ENCODE measurements at places on chromosomes 1 and 21.

DNA sequence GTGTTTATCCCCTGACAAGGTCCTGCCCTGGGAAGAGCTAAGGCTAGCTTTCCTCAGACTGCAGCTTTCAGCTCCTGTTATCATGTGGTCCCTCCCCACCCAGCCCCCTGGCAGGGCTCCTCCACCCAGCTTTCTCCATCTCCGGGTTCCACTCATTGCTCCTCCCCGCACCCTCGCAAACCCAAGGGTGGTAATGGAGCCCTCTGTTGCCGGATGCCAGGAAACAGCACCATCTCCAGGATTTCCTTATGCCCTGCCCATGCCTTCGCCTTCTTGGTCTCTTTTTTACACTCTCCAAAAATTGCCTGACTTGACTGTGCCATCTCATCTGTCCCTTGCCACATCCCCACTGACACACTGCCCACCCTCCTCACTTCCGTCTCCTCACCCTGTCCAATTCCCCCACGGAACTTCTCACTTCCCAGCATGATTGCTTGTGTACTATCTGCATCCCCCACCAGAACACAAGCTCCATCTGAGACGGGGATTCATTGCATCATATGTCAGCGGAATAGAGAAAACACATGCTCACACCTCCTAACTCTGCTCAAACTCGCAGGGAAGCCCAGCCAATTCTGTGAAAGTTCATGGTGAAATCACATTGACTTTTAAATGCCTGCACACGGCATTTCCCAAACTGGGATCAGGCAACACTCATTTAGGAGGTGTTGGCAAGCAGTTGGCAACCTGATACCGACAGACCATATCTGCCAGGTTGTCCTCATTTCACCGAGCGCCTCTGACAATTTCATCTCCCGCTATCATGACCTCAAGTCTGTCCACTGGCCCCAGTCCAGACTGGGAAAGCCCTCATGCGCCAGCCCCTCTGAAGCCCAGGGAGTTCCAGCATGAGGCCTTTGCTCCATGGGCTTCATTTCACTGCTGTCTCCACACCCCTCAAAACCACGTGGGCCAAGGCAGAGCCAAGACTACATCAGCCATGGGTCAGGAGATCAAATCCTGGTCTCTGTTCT lies 201.1 kb downstream of the MATN1 start:
- no peak for DNase-seq

GRCh38 chr1:162214202-162214601 lies 144.7 kb downstream of the NOS1AP start:
- no peak for DNase-seq

- no peak for DNase-seq
Observed at GRCh38 chr1:113872219-113872935, 865 bp upstream of the PTPN22 start.

DNA sequence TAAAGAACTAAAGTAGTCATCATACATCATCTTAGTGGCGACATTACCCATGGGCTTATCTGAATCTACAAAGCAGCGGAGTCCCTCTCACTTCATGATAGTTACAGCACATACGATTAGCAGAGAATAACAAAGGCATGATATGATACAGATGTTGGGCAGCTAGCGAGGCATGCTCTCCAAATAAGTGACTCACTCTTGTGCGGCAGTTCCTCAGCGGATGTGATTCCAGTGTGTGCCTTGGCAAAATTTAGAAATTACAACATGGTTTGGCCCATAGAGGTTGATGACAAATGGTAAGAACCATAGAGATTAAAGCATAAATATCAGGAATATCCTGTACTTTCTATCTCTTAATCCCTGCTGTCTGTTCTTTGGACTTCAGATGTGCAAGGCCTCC lies 48.1 kb upstream of the PAXBP1 start:
- no peak for DNase-seq

- no peak for DNase-seq
Observed at GRCh38 chr1:33334081-33334552, 13.2 kb upstream of the A3GALT2 start.

GRCh38 chr1:178010674-178011464 lies 41.0 kb upstream of the SEC16B start:
- DNase-seq: no peak

- no peak for DNase-seq
Observed at GRCh38 chr1:78843111-78843510, 163.4 kb downstream of the ADGRL4 start.

DNA sequence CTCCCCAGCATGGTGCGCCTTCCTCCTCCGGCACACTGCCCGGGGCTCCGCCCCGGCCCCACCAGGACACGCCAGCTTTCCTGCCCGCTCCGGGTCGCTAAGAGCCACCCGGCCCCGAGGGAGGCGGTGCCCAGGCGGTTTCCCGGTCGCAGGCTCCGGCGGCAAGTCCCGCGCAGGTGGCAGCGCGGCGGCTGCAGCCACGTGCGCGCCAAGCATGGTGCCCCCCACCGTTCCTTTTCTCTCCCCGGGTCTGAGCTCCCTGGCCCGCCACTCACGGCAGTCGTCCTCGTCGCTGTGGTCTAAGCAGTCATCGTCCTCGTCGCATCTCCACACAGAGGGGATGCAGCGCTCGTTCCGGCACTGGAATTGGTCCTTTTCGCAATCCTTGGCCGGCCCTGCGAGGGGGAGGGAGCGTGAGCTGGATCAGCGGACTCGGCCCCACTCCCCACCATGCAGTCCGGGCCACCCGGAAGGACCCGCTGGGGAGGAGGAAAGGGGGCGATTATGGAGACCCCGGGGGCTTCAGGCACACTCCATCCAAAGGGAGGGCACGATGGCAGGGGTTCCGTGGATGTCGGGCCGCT lies 1.2 kb downstream of the LRP8 start:
- DNase-seq: peak; percentile 11
